A549 treated with ZK216348 at 1 μM for 4 hours (cell line): ENCODE measurements at places on chromosomes 2 and 18. TPM values are rescaled to one million over a fixed set of nuclear protein-coding genes. Genes with fewer than 3 reads are reported as not detected.

The NDC80 gene
- total RNA-seq, result 11.5 to 17.2 TPM (median 13.3 TPM) in 5 replicates

The CFAP221 gene
- 0.20 to 0.64 TPM (median 0.35 TPM) in 5 replicates for total RNA-seq

The HRH4 gene
- not detected in 5 replicates for total RNA-seq

The ITGB1BP1 gene
- total RNA-seq, result 151 to 262 TPM (median 161 TPM) in 5 replicates

The ESPNL gene
- total RNA-seq, result 0.14 to 0.43 TPM (median 0.22 TPM) in 4 of 5 replicates, not detected in the other

The LRRTM1 gene
- total RNA-seq, result not detected in 5 replicates

The FSIP2 gene
- total RNA-seq, result not detected in 5 replicates

The FBXO36 gene
- total RNA-seq, result 0.92 to 2.6 TPM (median 1.2 TPM) in 5 replicates

The CIB4 gene
- total RNA-seq, result 0.44 to 0.93 TPM (median 0.52 TPM) in 3 of 5 replicates, not detected in the others

The SERPINB4 gene
- 0.17 to 0.25 TPM (median 0.18 TPM) in 3 of 5 replicates, not detected in the others for total RNA-seq

The ELOA2 gene
- total RNA-seq, result not detected in 5 replicates

The TMEM169 gene
- total RNA-seq, result 0.25 to 0.66 TPM (median 0.42 TPM) in 5 replicates

The DAPL1 gene
- total RNA-seq, result not detected in 5 replicates

The DNAJC5G gene
- not detected in 5 replicates for total RNA-seq

The SLC8A1 gene
- 0.27 to 0.57 TPM (median 0.41 TPM) in 5 replicates for total RNA-seq

The UGT1A8 gene
- total RNA-seq, result 0.23 TPM in 1 of 5 replicates, not detected in the others

The CFC1B gene
- total RNA-seq, result not detected in 5 replicates

The PLCL1 gene
- total RNA-seq, result not detected in 5 replicates

The TUBA4B gene
- total RNA-seq, result 0.26 to 0.33 TPM (median 0.27 TPM) in 3 of 5 replicates, not detected in the others

The CHRND gene
- not detected in 5 replicates for total RNA-seq

The SAG gene
- total RNA-seq, result not detected in 5 replicates

The HOXD3 gene
- total RNA-seq, result 0.14 to 0.32 TPM in 2 of 5 replicates, not detected in the others

The SNED1 gene
- total RNA-seq, result 0.33 to 1.1 TPM (median 0.67 TPM) in 5 replicates

The PKDCC gene
- total RNA-seq, result 17.7 to 24.0 TPM (median 18.4 TPM) in 5 replicates

The CELF4 gene
- total RNA-seq, result not detected in 5 replicates

The LRP2 gene
- 0.01 TPM in 1 of 5 replicates, not detected in the others for total RNA-seq

The VAMP5 gene
- 0.31 TPM in 1 of 5 replicates, not detected in the others for total RNA-seq
